ENCODE measurements at places on chromosomes 2 and 18.

DNA sequence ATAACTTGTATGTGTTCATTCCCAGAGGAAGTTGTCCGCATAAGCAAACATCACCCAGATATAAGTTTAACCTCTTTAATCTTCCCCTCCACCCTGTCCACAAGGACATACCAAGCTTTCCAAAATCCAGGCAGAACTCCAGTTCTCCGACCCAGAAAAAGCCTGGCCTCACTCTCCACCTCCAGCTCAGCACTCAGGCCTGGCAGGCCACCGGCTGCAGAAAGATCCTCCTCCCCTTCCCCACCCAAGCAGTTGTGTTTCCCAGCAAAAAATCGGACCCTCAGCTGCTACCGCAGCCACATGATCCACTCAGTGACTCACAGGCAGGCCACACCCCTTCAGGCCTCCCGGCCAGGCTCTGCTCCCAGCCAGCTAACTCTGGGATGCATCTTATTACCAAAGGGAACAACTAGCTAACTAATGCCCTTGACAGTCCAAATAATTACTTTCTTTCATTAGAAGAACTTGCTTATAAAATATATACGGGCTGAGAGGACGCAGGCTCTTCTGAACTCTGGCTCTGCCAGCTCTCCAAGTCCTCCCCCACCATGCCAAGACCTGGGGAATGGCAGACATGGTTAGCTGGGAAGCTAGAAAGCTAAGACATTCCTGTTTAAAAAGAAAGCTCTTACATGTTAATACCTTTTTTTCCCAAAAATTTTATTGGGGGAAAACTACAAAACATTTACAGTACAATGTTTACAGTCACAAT is 4.5 kb downstream of the ZFP36L2 start:
- DNase-seq: no peak

DNA sequence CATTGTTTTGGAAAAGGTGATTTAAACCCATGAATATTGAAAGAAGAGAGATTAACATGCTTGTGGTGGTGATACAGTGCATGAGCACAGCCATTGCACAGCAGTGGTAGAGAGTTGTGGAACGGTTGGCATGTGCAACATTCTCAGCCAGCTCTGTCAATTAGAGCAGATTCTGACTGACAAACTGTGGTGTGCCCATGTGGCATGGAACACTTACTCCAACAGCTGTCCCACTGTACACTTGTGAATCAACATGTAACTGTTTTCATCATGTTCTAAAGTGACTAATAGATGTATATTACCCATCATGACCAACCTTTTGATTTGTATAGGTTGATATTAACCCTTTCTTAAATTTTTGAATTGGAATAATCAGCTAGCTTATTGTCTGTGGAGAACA is 55.6 kb downstream of the PKP4 start:
- no peak for DNase-seq

DNA sequence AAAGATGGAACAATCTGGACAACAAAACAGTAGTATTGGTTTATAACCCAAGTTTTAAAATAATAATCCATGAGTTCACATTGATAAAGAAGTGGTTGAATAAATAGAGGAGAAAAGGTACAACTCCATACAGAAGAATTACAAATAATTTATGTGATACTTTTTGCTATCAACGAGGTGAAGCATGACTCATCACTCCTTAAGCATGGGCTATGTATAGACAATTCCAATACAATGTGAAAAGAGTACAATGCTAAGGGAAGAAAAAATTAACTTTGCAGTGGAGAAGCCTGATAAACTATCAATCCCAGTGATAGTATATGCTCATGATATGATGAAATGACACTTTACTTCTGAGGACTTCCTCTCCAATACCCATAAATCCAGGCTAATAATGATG is 312.9 kb downstream of the GULP1 start:
- no peak for DNase-seq

DNA sequence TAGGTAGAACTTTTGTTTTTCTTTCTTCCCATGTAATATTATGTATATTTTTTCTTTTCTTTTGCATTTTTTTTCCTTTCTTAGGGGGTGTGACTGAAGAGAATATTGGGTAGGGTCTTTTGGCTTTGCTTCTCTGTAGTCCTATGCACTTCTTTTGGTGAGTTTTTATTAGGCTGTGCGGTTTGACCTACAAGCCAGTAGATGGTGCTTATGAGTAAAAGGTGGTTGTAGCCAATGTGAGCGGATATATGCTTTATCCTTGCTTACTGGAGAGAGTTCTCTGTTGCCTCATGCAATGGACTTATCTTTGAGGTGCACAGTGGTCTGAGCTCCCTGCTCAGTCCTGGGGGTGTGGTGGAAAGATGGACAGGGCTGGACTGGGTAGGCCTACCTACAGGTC is 52.7 kb downstream of the DSEL start:
- no peak for DNase-seq

DNA sequence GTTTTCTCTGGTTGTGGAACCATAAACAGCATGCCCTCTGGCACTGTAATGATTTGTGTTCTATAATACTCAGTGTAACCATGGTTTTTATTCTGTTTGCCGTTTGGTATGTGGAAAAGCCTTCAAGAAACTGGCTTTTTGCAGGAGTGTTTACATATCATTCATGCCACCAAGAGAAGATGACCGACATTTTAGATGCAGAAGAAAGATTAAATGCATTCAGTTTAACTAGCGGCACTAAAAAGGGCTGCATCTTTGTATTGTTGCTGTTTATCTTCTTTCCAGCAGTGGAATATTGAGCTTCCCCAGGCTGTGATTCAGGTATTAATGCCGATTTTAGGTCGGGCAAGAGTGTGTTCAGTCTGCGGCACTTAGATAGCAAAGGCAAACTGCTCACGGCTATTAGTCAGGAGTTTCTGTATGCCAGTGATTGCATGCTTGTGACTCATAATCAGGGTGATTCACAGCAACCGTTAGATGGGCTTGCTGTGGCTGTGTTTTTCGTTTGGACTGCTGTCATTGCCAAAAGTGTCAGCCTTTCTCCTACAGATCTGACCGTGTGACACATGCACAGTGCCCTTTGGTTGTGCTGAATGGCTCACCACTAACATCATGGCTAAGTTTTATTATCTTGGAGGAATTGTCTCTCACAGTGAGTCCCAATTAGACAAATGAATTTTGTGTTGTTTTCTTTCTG is 479.7 kb downstream of the PARD3B start:
- DNase-seq: no peak

- no peak for DNase-seq
Measured at GRCh38 chr2:222281506-222281905, 17.3 kb downstream of the PAX3 start.

GRCh38 chr18:34224423-34225217 is at the start of gene NOL4:
Gene NOL4, minus strand, starts transcription at chr18:34224913. Its CDS starts 1,660 bp downstream, at chr18:34223253.
- DNase-seq: no peak

DNA sequence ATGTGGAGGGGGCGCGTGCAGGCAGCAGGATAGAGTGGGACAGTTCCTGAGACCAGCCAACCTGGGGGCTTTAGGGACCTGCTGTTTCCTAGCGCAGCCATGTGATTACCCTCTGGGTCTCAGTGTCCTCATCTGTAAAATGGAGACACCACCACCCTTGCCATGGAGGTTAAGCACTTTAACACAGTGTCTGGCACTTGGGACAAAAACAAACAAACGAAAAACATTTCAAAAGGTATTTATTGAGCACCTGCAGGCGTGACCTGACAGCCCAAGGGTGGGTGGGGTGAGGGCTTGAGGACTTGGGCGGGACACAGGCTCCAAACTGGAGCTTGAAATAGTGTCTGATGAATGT is 4.6 kb upstream of the CTDSP1 start:
- DNase-seq: no peak

DNA sequence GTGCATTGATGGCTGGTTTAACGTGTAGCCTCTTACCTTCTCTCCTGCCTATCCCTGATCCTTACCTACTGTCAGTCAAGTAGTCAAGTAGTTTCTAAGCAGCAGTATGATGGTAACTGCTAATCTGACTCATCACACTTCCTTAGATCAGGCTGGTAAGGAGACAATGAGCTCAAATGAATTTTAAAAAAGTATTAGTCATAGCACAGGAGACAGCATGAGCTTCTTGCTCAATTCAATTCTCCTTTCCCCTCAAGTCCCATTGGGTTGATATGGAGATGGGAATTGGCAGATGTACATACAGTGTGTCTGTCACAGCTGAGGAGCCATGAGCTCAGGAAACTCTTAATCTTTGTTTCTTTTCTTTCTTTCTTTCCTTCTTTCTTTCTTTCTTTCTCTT is 799.7 kb downstream of the LRP1B start:
- no peak for DNase-seq

GRCh38 chr2:48198371-48198770 is 292.1 kb upstream of the FBXO11 start:
- DNase-seq: no peak

GRCh38 chr2:112026509-112026908 is 28.6 kb upstream of the TMEM87B start:
- DNase-seq: no peak

DNA sequence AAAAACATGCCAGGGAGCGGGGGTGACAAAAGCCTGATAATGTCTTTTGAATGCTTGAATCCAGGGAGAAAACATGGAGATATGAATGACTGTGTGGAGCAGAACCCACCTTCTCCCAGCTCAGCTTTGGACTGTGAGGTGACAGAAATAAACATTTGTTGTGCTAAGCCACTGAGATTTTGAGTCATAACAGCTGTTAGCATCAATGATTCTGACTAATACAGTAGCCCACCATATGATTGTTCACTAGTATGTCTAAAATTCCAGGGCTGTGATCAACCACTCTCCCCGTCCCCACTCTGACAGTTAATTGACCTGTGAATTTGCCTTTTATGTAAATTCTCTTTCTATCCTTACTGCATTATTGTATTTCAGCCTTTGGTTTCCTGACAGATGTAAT is 69.1 kb downstream of the PDK1 start:
- DNase-seq: no peak

DNA sequence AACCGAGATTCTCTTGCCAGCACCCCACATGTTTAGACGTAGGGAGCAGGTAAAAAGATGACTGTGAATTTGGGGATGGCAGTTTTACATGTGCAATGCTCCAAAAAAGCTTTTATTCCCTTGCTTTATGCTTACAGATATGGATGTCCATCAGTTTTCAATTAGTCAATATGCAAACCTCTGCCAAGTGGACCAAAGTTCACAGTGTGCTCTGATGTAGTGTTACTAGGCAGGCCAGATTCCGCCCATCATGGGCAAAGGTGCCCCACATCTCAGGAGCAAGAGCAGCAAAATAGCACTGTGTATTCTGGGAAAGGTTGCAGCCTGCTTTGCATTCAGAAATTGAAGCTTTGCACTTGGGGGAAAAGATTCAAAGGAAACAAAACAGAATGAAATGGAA is 329.7 kb upstream of the ZEB2 start:
- no peak for DNase-seq

DNA sequence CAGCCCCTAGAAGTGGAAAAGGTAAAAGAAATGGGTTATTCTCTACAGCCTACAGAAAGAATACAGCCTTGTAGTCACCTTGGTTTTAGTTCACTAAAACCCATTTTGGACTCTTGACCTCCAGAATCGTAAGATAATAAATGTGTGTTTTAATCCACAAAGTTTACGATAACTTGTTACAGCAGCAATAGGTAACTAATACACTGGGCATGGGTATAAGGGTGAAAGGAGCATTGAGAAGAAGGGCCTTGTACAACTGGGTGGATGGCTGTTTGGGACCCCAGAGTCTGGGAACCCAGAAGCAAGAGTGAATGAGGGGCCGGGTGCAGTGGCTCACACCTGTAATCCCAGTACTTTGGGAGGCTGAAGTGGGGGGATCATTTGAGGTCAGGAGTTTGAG is 2.2 kb upstream of the MFSD6 start:
- no peak for DNase-seq

DNA sequence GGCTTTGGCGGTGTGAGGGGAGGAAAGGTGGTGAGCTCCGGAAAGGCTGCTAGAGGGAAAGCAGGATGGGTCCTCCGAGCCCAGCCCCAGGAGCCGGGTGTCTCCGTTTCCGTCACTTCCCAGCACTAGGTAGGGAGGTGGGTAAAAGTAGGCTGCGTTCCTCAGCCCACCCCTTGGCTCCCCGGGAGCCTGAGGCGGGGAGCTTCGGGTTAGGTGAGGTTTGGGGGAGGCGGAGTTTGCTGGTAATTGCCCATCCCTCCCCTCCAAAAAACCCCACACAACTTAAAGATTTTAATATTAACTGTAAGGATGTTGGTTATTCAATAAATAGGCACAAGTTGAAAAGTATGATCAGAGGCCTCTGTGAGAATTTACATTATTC is 552 bp upstream of the ATF2 start:
- no peak for DNase-seq

GRCh38 chr2:135490376-135490775 is 40.6 kb downstream of the ZRANB3 start:
- no peak for DNase-seq

- DNase-seq: no peak
Measured at GRCh38 chr2:17719562-17720371, 33.8 kb downstream of the SMC6 start.

GRCh38 chr18:80148326-80149199 is 39.5 kb downstream of the ADNP2 start:
- no peak for DNase-seq

DNA sequence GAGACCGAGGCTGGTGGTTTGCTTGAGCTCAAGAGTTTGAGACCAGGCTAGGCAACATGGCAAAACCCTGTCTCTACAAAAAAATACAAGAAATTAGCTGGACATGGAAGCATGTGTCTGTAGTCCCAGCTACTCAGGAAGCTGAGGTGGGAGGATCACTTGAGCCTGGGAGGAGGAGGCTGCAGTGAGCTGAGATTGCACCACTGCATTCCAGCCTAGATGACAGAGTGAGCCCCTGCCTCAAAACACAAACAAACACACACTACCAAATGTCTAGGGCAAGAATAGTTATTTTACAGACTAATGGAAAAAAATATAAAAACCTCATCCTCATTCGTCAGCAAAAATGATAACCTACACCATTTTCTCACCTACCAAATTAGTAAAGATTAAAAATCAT is 15.3 kb downstream of the BUB1 start:
- DNase-seq: no peak

DNA sequence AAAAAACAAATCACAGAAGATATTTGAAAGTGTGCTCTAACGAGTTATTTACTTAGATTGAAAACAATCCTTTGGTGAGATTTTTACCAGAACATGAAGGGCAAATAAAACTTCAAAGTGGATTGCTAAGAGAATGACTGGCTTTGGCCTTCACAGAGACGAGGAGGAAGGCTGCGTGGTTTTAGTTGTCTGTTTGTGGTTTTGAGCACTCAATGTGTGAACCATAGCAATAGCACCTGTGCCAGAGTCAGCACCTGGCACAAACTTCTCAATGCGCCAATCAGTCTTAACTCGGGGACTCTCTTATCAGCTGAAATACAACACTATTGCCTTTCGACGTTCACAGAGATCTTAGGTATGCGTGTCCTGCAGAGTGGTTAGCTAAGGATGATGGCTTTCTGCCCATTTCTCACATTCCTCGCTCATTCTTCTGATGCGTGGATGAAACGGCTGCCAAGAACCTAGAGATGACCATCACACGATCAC is 70.0 kb downstream of the MBP start:
- DNase-seq: peak; percentile 53

DNA sequence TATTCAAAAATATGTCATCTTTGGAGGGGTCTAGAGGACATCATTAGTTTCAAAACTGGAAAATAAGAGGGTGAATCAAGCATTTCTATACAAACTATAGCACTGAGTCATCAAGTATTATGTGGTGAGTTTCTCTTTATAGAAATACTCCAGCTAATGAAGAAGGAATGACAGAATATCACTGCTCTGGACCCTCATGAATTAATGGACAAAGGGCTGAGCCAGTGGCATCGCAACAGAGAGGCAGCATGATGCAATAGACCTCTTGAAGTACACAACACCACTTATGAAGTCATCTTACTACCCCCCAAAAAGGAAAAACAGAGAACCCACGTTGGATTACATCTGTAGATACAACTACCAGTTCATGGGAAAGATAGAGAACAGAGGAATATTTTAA is 27.4 kb upstream of the EIF2AK3 start:
- no peak for DNase-seq

GRCh38 chr2:11012131-11012693 is 100.5 kb downstream of the KCNF1 start:
- no peak for DNase-seq

Data from activated gamma-delta T cell treated with anti-CD3 and anti-CD28 coated beads, Interleukin-2, amount 50 U/mL, for 16 hours (primary cell).